ENCODE measurements at places on chromosomes 6 and 20. TPM values are rescaled to one million over a fixed set of nuclear protein-coding genes. Genes with fewer than 3 reads are reported as not detected.

The CST2 gene
- total RNA-seq = not detected

The PSORS1C2 gene
- total RNA-seq = not detected

The NKAIN4 gene
- not detected for total RNA-seq

The CNKSR3 gene
- not detected for total RNA-seq

The BNIP5 gene
- total RNA-seq = not detected

The SYNDIG1 gene
- not detected for total RNA-seq

DNA sequence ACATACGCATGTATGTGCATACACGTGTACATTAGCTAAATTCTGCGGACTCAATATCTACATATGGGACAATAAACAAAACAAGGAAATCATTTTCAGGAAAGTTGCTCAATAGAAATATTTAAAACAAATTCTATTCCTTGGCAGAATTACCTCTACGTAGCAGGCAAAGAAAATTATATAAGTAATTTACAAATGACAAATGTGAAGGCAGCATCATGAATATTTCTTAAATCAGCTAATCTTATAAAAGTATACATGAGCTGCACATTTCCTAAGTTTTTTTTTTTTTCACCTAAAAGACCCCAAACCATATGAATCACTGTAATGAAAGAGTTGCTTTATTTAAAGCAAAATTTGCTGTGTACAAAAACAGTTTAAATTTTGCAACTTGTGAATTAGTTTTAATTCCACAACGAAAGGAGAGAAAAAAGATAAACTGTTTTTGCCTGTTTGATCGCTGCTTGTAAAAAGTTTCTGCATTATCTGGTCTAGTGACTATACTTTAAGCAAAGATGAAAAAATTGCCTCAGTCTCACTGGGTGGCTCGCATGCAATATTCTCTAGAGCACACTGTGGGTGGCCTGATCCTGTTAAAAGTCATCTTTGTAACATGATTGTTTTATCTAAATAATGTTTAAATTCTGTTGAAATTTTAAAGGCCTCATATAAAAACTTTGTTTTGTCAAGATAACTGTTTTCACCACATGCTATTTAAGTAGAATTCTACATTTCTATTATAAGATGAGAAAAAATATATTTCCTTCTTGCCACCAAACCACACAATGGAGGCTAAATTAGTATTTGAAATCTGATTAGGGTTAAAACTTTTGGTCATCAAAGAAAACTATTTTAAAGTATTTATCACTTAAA, 57.1 kb downstream of the HUS1B start:
- peaks cover 5% of the 10 kb centered on the region for H3K4me1 ChIP-seq
- H3K27me3 ChIP-seq = no peaks in the 10 kb centered on the region
- H3K27ac ChIP-seq = no peak overlapping the region
- H3K4me3 ChIP-seq = no peak overlapping the region
- DNase-seq = no peak

DNA sequence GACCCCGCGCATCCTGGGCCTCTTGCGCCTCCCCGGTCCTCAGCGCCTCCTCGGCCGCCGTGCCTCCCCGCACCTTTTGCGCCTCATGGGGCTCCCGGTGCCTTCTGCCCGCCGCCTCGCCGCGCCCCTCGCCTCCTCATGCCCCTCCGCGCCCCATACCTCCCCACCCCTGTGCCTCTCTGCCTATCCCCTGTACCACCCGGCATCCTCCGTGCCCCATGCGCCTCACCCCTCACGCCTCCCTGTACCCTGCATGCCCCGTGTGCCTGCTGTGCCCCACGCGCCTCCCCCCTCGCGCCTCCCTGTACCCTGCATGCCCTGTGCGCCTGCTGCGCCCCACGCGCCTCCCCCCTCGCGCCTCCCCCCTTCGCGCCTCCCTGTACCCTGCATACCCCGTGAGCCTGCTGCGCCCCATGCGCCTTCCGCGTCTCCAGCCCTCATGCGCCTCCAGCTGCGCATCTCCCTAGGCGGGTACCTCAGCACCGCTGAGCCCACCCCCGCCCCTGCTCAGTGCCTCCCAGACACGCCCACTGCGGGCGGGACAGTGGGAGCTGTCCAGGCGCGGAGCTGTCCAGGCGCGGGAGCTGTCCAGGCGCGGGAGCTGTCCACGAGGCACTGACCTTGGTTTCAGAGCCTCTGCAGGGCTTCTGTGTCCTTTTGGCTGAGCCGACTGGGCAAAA, 37.1 kb downstream of the IGF2R start:
- H3K4me1 ChIP-seq = peaks cover 52% of the 10 kb centered on the region
- H3K36me3 ChIP-seq = peaks cover 36% of the 10 kb centered on the region
- H3K27ac ChIP-seq = no peak overlapping the region
- H3K27me3 ChIP-seq = no peaks in the 10 kb centered on the region
- H3K4me3 ChIP-seq = peak overlapping the region; percentile 22

- H3K4me3 ChIP-seq = peak overlapping the region; percentile 94
- H3K27ac ChIP-seq = peak overlapping the region; percentile 88
- H3K36me3 ChIP-seq = peaks cover 15% of the 10 kb centered on the region
- peak; percentile 66 for DNase-seq
- peaks cover 46% of the 10 kb centered on the region for H3K4me1 ChIP-seq
Observed at GRCh38 chr6:53347921-53348370, 804 bp downstream of the ELOVL5 start.

DNA sequence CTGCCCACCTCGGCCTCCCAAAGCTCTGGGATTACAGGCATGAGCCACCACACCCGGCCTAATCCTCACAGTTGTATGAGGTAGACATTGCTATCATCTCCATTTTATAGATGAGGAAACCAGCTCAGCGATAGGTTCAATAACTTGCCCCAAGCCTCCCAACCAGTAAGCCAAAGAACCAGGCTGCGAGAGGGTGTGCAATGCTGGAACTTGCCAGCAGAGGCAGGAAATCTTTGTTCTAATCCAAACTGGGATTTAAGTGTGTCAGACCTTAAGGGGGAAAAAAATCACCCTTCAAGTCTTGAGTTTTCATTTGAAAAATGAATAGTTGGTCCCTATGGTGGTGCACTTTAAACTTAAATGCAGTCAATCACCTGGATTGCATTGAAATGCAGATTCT, 20.1 kb upstream of the RNGTT start:
- H3K27me3 ChIP-seq = peaks cover 5% of the 10 kb centered on the region
- DNase-seq = no peak
- H3K4me1 ChIP-seq = no peaks in the 10 kb centered on the region
- no peak overlapping the region for H3K4me3 ChIP-seq
- no peaks in the 10 kb centered on the region for H3K36me3 ChIP-seq

GRCh38 chr6:4020822-4021132, 58.2 kb downstream of the FAM217A start:
- DNase-seq = no peak
- peak overlapping the region; percentile 94 for H3K4me3 ChIP-seq
- peaks cover 45% of the 10 kb centered on the region for H3K4me1 ChIP-seq
- H3K27me3 ChIP-seq = no peaks in the 10 kb centered on the region

- no peaks in the 10 kb centered on the region for H3K36me3 ChIP-seq
- no peak overlapping the region for H3K4me3 ChIP-seq
- no peaks in the 10 kb centered on the region for H3K4me1 ChIP-seq
- H3K27ac ChIP-seq = no peak overlapping the region
- H3K27me3 ChIP-seq = peaks cover 5% of the 10 kb centered on the region
Observed at GRCh38 chr6:106370639-106371038, 10.1 kb downstream of the CRYBG1 start.

DNA sequence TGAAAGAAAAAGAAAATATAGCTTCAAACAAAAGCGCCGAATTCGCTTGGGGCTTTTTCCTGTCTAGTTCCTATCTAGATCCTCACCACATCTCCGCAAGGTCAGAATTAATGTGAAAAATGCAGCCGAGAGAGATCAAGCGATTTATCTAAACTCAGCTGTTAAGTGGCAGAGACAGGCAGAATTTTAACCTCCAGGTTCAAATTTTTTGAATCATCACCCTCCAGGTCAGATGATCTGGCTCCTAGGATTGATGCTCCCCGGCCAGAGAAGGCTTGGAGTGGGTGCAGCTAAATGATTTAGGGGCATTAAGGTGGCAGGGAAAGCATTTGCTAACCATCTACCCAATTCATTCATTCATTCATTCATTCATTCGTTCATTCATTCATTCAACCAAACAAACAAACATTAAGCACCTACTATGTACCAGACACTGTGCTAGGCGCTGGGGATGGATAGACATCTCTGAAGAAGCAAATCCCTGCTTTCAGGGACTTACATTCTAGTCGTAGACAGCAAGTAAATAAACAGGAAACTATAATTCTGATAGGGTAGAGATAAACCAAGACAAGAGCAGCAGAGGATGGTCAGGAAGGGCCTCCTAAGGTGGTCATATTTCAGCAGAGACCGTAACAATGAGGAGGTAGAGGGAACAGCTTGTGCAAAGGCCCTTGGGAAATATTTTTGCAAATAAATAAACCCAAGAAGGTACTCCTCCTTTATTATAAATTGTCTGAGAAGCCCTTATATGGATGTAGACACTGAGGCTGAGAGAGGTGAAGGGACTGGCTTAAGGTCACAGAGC, 672 bp upstream of the UBE2V1 start:
- H3K27me3 ChIP-seq = no peaks in the 10 kb centered on the region
- peak overlapping the region; percentile 97 for H3K27ac ChIP-seq
- peaks cover 10% of the 10 kb centered on the region for H3K36me3 ChIP-seq
- no peak for DNase-seq
- H3K4me3 ChIP-seq = peak overlapping the region; percentile 97

DNA sequence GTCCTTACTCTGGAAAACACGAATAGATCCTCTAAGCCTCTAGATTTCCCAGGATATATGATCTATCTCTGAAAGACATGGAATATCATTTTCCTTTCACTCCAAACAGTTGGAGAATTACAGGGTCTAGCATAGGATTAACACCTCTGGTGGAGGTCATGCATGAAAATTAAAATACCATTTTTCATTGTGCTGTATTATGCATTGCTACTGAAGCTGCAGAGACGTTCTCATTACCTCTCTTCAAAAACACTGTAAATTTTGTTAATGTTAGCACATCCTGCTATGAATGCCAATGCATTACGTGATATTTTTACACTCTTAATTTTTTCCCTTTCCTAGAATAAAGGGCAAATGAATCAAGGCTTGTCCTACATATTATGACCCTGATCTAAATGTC, 558.6 kb downstream of the TBC1D32 start:
- H3K36me3 ChIP-seq = no peaks in the 10 kb centered on the region
- no peaks in the 10 kb centered on the region for H3K4me1 ChIP-seq
- H3K4me3 ChIP-seq = no peak overlapping the region
- DNase-seq = no peak
- H3K27ac ChIP-seq = no peak overlapping the region
- no peaks in the 10 kb centered on the region for H3K27me3 ChIP-seq

GRCh38 chr20:49635866-49636265, 67.9 kb upstream of the PTGIS start:
- peak overlapping the region; percentile 76 for H3K27ac ChIP-seq
- peaks cover 36% of the 10 kb centered on the region for H3K36me3 ChIP-seq
- H3K4me1 ChIP-seq = peaks cover 37% of the 10 kb centered on the region

GRCh38 chr6:149060985-149061760, 256.3 kb upstream of the TAB2 start:
- H3K36me3 ChIP-seq = no peaks in the 10 kb centered on the region
- H3K27me3 ChIP-seq = no peaks in the 10 kb centered on the region
- peak overlapping the region; percentile 89 for H3K27ac ChIP-seq
- no peak for DNase-seq

GRCh38 chr20:16205507-16205906, 367.7 kb downstream of the KIF16B start:
- no peak overlapping the region for H3K27ac ChIP-seq
- H3K4me3 ChIP-seq = no peak overlapping the region
- no peak for DNase-seq
- no peaks in the 10 kb centered on the region for H3K27me3 ChIP-seq

- H3K4me1 ChIP-seq = no peaks in the 10 kb centered on the region
- H3K27me3 ChIP-seq = no peaks in the 10 kb centered on the region
- H3K36me3 ChIP-seq = no peaks in the 10 kb centered on the region
- H3K4me3 ChIP-seq = no peak overlapping the region
- DNase-seq = no peak
Observed at GRCh38 chr6:55853008-55854001, 22.1 kb downstream of the BMP5 start.

- no peak overlapping the region for H3K4me3 ChIP-seq
- peaks cover 6% of the 10 kb centered on the region for H3K27me3 ChIP-seq
- no peak overlapping the region for H3K27ac ChIP-seq
- DNase-seq = no peak
- no peaks in the 10 kb centered on the region for H3K4me1 ChIP-seq
Observed at GRCh38 chr6:166612471-166612881, 14.6 kb downstream of the RPS6KA2 start.

GRCh38 chr6:21747441-21747840, 153.9 kb downstream of the SOX4 start:
- peaks cover 11% of the 10 kb centered on the region for H3K27me3 ChIP-seq
- H3K27ac ChIP-seq = no peak overlapping the region
- H3K4me1 ChIP-seq = no peaks in the 10 kb centered on the region
- no peaks in the 10 kb centered on the region for H3K36me3 ChIP-seq
- H3K4me3 ChIP-seq = no peak overlapping the region

- peaks cover 5% of the 10 kb centered on the region for H3K36me3 ChIP-seq
- no peak for DNase-seq
- no peaks in the 10 kb centered on the region for H3K4me1 ChIP-seq
- no peak overlapping the region for H3K4me3 ChIP-seq
- no peak overlapping the region for H3K27ac ChIP-seq
Observed at GRCh38 chr6:14889188-14889587, 356.7 kb upstream of the JARID2 start.
